ENCODE measurements at places on chromosomes 6 and 20.

GRCh38 chr20:59334651-59335300, 34.4 kb downstream of the EDN3 start:
- DNase-seq = no peak

DNA sequence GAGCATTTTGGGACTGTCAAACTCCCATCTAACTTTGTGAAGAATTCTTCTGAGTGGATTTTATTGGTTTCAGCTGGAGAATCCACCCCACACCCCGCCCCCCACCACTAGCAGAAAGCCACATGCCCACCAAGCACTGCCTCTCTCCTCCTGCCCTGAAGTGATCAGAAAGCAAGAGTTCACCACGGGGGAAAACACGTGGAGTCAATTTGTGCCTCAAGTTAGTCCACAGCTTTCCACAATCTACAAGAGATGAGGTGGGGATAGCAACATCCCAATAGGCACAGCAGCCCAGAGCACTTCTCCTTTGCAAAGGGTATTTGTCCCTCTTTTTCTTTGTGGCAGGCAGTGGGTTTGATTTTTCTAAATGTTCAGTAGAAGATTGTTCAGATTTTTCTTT, 177.3 kb upstream of the NT5E start:
- DNase-seq = no peak

GRCh38 chr6:168060521-168060931, 18.5 kb downstream of the FRMD1 start:
- DNase-seq = no peak

GRCh38 chr6:88705601-88706000, 257.8 kb downstream of the RNGTT start:
- no peak for DNase-seq

GRCh38 chr6:158220786-158221442, 52.8 kb downstream of the GTF2H5 start:
- peak; percentile 42 for DNase-seq

GRCh38 chr6:57224769-57225515, 2.8 kb upstream of the RAB23 start:
- DNase-seq = no peak

DNA sequence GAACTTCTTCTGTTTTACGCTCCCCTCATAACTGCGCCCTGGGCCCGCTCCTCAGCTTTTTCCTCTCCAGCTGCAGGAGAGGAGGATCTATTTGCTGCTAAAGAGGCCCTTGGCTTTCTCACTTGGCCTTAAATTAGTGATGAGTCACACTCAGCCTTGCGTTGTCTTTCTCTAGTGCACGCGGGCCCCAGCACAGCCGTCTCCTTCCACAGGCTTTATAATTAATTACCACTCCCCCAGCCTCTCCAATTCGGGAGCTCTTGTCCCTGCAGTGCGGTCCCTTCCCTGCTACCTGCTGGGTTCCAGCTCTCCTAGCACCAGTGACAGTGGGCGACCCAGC, 25.2 kb downstream of the PACSIN1 start:
- no peak for DNase-seq

DNA sequence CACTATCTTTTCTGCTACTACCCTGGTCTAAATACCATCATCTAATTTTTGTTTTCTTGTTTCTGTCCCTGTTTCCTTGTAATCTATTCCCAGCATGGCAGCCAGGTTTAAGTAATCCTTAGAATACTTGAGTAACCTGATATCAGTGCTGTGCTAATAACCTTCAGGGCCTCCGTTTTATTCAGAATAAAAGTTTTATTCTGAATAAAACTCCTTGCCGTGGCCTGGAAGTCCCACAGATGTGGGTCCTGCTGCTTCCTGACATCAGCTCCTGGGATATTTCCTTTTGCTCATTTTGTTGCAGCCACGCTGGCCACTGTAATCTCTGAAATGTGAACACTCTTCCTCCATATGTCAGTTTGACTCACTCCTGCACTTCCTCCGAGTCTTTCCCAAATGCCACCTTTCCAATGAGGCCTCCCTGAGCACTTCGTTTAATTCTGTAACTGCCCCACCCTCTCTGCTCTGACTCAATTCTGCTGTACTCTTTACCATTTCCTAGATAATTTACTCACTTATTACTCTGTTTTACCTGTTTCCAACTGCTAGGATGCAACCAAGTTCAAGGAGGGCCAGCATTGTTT, 114.0 kb upstream of the FOXA2 start:
- DNase-seq = no peak

All from stimulated activated CD4-positive, alpha-beta T cell treated with anti-CD3 and anti-CD28 coated beads, Interleukin-1b, Interleukin-23, amount 100 ng/mL, for 1 hour (primary cell).